ENCODE measurements at places on chromosomes 16 and 17.

GRCh38 chr16:53769787-53770186, 65.8 kb downstream of the FTO start:
- DNase-seq, result no peak

DNA sequence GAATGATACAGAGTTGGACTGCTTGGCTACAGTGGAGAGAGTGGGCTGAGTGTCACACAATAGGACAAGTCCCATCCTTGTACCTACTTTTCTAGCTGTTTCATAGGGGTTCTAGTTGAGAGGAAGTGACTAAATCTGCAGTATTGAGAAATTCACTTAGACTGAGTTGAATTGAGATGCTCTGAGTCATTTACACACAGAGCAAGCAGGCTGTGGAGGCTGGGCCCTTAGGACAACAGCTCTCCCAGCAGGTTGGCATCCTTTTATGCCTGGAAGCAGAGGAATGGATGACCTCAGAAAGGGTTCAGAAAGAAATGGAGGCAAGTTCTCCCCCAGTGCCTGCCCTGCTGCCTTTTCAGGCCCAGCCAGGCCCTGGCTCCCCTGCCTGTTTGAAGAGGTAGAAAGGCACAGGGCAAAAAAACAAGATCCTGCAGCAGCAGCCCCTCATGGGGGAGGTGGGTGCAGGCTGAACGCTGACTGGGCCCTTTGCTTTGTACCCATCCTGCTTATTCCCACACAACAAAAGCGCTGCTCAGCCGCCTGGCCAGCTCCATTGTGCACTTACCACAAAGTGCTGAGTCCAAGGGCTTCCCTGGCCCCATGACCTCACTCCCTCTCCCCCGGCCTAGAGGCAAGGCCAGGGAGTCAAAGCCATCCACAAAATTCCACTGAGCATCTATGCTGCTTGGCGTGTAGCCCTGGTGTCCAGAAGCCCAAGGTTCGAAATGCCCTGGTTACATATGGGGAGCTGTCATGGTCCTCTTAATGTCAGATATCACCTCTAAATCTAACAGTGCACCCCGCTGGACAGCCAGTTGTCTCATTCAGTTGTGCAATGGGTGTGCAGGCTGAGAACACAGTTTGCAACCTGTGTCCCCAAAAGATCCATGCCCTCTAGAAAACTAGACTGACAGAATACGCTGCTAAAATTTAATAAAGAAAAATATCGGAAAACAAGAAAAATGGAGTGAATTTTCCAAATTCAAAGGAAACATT, 5.4 kb upstream of the CRYBA1 start:
- DNase-seq, result peak; percentile 76

GRCh38 chr17:36600936-36601302, 464 bp upstream of the MRM1 start:
- no peak for DNase-seq

DNA sequence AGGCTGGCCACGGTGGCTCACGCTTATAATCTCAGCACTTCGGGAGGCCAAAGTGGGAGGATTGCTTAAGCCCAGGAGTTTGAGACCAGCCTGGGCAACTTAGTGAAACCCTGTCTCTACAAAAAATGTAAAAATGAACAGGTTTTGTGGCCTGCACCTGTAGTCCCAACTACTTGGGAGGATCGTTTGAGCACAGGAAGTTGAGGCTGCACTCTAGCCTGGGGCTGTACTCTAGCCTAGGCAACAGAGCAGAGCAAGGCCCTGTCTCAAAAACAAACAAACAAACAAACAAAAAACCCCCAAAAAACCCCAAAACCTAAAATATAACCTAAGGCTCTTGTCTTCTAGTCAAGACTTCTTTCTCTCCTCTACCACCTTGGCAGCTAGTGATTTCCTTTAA, 7.4 kb upstream of the HIGD1B start:
- DNase-seq, result no peak

GRCh38 chr16:28186752-28187151, 25.0 kb downstream of the XPO6 start:
- DNase-seq, result peak; percentile 72

- DNase-seq, result no peak
These were observed 17.0 kb downstream of the FOXF1 start for GRCh38 chr16:86527366-86527765.

GRCh38 chr17:80017226-80018010, 18.3 kb downstream of the TBC1D16 start:
- no peak for DNase-seq

DNA sequence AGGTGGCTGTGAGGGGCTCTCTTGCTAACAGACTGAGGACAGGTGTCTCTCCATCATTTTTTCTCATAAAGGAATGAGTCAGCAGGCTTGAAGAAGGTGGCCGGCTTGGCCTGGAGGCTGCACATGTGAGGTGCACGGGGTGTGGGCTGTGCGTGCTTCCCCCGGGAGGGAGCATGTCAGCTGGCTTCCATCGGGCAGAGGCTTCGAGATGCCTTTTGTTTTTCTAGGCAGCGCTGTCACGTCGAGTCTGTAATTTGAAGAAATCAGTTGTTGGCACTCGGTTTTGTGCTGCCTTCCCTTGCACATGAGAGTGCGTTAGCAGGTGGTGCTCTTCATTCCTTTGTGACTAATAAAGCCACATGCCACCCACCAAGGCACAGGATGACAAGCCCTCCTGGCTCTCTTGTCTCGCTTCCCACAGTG, 89.7 kb downstream of the NPIPB11 start:
- no peak for DNase-seq

- DNase-seq, result no peak
These were observed 46.3 kb downstream of the ZNF18 start for GRCh38 chr17:11950771-11951519.

GRCh38 chr17:19502517-19502916, 31.1 kb upstream of the SLC47A1 start:
- DNase-seq, result peak; percentile 65

- DNase-seq, result no peak
These were observed 32.2 kb downstream of the NAGPA start for GRCh38 chr16:5001571-5001970.

GRCh38 chr16:56532714-56533113, 12.9 kb upstream of the BBS2 start:
- no peak for DNase-seq

GRCh38 chr16:31134091-31134571, 1.4 kb downstream of the PRSS8 start:
- DNase-seq, result no peak

- no peak for DNase-seq
These were observed 10.3 kb upstream of the HAPSTR1 start for GRCh38 chr16:9081158-9081557.

DNA sequence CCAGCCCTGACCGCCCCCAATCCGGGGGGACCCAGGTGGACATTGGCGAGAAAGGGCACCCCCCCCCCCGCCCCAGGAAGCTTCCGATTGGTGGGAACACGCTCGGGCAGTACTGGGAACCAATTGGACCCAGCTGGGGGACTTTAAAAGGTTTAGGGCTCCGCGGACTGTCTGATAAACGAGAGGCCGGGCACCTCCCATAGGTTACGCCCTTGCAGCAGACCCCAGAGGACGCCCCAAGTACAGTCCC, 245 bp downstream of the TMEM256 start:
- DNase-seq, result no peak

DNA sequence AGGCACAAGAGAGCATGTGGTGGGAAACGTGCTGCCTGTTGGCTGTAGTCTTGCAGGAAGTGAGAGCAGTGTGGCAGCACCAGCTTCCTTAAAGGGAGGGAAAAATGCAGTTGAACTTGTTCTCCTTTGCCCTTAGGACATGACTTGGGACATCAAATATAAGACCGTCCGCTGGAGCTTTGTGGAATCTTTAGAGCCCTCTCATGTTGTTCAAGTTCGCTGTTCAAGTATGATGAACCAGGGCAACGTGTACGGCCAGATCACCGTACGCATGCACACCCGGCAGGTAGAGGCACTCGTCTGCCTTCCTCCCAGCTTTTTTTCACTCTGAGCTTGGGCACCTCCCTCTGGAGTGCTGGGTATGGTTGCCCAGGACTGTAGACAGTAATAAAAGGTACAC, 23.3 kb downstream of the GPR179 start:
- DNase-seq, result no peak

GRCh38 chr17:78013683-78014467, 55.4 kb downstream of the TNRC6C start:
- peak; percentile 68 for DNase-seq

DNA sequence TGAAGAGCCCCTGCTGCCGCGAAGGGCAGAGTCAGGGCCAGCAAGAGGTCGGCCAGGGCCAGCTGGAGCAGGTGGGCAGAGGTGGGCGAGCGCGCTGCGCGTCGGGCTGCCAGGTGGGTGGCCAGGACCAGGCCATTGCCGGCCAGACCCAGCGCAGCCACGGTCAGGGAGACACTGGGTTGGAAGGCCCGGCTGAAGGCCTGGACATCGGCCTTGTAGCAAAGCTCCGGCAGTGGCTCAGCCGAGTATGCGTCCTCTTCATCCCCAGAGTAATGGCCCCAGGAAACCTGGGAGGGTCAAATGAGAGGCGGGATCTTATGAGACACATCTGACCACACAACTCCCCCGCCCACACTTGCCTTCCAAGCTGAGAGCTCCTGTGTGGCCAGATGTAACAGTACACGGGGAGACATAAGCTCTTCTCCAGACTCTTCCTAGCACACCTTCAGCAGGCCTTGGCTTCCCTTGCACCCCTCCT, 1.3 kb downstream of the CCR10 start:
- DNase-seq, result no peak

GRCh38 chr17:8140065-8141029, 11.9 kb downstream of the PER1 start:
- no peak for DNase-seq

Data from activated CD4-positive, alpha-beta T cell treated with anti-CD3 and anti-CD28 coated beads, Interleukin-2, Interleukin-4, amounts not matched to agents 100 ng/mL and 50 ng/mL, durations not matched to agents 16 hours and 8 hours (primary cell).